ENCODE measurements at places on chromosomes 13 and 19.

DNA sequence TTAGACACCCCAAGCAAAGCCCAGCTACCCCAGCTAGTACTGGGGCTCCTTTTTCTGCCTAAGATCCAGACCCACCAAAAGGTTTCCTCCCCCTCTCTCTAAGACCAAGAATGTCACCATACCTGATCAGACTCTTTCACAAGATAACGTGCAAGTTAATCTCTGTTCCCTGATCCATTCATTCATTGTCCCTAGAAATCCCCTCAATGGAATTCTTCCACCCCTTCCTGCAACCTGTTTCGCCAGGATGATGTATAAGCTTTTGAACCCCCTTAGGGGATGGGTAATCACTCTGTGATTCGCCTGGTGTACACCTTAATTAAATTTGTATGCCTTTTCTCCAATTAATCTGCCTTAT, 17.3 kb upstream of the CLN5 start:
- no peak for DNase-seq

GRCh38 chr13:28408863-28409262, 86.1 kb downstream of the FLT1 start:
- no peak for DNase-seq

GRCh38 chr19:40335855-40336600, 12.2 kb downstream of the C19orf47 start:
- no peak for DNase-seq

DNA sequence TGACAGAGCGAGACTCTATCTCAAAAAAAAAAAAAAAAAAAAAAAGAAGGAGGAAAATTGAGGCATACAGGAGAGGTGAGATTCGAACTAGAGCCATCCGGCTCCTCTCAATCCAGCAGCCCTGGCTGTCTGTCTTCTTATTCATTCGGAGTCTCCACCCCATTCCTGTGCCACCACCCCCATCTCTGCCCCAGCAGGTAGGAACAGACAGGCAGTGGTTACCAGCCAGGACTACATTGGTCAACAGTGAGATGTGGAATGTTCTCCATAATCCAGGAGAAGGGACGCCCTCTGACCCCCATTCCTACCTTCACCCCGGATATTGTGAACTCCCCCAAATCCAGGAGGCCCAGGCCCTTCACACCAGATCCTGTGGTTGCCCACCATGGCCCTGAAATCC, 6.6 kb upstream of the S1PR2 start:
- no peak for DNase-seq

DNA sequence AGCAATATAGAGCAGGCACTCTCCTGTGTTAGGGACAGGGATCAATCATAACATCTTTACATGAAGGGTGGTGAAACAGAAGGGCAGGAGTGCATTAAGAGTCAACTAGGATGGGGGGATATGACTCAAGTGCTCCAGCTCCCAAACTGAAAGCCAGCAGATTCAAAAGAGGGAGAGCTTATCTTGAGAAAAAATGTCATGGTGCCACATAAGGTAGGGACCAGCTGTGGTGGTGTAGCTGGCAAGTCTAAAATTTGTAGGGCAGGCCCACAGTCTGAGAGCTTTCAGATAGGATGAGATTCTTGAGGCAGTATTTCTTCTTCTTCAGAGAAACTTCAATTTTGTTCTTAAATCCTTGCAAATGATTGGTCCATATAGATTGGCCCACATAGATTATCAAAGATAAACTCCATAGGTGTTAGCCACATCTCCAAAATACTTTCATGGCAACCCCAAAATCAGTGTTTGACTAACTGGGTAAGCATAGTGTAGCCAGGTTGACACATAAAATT, 19.1 kb downstream of the DNAJC15 start:
- no peak for DNase-seq

GRCh38 chr13:19959141-19959830, 759 bp downstream of the ZMYM2 start:
- no peak for DNase-seq

DNA sequence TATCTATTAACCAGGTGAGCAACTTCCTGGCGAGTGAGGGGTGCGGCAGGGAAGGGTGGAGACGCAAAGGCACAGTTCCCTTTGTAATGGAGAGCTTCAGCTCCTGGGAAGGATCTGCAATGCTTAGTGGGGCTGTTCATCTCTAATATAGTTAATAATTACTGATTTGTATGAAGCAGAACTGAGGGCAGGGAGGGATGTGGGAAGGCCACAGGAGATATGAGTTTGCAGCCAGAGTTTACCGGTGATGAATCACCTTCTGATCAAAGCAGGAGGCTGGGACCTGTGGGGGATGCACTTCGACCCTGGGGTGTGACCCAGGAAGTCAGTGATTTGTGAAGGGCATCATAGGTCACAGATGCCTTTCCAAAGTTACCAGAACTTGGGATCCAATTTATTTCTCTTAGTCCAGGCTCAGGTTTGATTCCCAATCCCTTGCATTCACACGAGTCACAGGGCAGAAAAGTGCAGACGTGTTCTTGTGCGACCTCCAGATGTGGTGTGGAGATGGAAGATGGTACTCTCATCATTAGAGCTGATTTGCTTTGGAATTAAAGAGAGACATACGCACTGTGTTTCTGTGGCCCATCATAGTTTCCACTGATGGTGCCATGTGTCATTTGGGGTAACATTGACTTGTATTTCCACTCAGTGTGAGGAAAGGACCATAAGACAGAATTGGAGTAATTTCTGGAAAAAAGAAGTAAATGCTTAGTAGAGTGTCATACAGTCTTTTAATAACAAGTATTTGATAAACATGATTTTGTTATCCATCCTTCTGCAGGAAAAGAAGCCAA, 55.0 kb downstream of the LRCH1 start:
- no peak for DNase-seq

DNA sequence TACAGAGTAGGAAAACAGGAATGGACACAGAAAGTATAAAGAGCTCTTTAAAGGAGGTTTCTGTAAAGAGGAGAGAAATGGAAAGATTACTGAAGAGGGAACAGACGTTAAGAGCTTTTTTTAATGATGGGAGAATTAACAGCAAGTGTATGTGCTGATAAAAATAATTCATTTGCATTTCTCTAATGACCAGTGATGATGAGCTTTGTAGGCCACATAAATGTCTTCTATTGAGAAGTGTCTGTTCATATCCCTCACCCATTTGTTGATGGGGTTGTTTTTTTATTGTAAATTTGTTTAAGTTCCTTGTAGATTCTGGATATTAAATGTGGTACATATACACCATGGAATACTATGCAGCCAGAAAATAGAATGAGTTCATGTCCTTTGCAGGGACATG, 40.0 kb downstream of the MYO16 start:
- DNase-seq, result no peak

DNA sequence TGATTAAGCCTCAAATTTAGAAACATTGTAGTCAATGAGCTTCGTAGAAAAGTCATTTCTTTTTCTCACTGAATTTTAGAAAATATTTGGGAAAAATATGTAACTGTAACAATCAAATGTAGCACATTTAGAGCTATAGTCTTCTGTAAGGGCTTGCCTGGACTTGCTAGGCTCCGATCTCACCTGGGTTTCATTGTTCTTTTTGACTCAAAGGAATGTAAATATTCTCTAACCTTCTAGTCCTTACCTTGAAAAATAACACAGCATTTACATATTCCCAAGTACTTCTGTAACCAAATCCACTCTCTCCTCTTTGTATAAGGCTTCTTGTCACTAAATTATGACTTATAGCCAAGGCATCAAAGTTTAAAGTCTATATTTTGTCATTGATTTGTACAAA, 2.9 kb upstream of the UFM1 start:
- no peak for DNase-seq

DNA sequence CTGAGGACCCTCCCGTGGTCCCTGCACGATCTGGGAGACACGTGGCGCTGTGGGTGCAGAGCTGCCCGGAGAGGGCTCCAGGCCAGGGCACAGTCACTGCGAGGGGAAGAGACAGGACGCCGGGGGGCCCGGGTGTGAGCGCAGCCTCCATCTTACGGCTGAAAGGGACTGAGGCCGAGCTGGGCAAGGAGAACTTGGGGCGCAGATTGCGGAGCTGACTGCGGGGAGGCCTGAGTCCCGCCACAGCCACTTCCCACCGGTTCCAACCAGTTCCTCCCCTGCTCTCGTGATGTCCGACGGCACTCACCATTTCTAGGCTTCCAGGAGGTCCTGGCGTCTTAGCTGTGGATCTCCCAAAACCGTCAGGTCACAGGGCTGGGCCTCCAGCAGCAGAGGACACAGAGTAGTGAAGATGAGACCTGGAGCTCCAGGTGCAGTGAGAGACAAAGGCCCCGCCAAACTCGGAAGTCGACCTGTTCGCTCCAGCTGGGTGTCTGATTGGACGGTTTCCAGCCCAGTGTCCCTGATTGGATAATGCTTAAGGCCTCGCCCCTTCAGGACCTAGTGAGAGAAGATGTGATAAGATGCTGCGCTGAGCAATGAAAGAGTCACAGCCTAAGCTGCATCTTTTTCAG, 4.8 kb upstream of the ZNF253 start:
- no peak for DNase-seq

DNA sequence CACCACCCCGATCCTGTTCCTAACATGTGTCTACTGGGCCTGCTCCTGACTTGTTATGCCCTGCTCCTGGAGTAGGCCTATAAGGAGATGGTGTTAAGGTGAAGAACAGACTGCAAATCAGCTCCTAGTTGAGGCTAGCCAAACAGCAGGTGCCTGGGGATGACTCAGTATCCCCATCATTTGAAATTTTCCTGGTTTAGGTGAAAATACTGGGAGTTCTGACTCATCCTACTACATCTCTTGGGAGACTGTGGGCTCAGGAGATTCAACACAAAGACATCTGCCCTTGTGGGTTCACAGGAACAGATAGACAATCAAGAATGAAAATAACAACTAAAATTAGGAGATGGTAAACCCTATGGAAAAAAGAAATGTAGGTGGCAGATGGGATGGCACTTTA, 41.2 kb downstream of the BRD4 start:
- no peak for DNase-seq

- no peak for DNase-seq
Observed at GRCh38 chr13:79679334-79679733, 198.4 kb downstream of the NDFIP2 start.

DNA sequence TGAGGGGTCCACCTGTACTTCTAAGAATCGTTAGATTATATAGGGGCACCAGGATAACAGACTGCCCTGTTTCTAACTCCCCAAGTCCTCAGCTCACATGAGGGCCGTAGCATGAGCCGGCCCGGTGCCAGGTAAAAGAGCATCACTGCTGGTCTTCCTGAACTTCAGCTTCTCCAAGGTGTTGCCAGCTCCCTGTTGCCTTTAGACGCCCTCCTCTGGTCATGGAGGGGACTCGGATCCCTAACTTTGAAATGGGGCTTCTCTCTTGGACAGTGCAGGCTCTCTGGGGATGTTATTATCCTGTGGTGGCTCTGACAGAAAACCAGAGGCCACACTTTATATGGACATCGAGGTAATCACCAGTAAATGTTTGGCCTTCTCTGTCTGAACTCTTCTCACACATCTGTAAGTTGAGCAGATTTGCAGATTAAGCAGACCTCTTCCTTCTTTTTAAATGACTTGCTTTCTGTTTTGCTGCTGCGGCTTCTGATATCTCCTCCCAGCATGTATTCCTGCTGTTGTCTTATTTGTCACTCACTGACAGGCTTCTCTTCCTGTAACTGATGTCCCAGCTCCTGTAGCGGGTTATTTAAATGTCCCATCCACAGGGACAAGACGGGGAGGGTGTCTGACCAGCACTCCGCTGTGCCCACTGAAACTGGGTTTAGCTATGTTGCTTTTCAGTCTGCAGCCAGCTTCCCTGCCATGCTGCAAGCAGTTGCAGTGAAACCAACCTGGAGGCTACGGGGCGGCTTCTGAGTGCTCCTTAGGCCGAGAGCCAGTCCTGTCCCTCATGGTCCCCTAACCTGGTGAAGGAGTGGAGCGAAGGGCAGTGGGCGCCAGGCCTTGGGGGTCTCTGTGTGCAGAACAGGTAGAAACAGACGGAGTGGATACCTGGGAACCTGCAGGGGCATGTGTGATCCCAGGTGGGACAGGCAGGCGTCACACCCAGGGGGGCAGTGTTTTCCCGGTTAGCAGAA, 39.2 kb downstream of the TSSK6 start:
- no peak for DNase-seq

GRCh38 chr19:39684267-39684666, 20.0 kb upstream of the LGALS14 start:
- no peak for DNase-seq

DNA sequence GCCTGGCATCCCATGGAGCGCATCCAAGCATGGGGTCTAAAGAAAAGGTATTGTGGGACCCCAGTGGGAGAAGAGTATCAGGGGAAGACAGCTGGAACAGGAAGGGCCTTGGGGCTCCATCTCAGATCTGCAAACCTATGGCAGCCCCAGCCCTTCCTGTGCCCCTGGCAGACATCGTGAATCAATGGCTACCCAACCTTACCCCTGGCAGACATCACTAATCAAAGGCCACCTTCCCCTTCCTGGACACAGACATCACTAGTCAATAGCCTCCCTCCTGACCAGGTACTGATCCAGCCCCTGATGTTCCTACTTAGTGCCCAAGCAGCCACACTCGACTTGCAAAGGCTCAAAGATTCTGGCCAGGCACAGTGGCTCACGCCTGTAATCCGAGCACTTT, 15.8 kb downstream of the F2RL3 start:
- no peak for DNase-seq

DNA sequence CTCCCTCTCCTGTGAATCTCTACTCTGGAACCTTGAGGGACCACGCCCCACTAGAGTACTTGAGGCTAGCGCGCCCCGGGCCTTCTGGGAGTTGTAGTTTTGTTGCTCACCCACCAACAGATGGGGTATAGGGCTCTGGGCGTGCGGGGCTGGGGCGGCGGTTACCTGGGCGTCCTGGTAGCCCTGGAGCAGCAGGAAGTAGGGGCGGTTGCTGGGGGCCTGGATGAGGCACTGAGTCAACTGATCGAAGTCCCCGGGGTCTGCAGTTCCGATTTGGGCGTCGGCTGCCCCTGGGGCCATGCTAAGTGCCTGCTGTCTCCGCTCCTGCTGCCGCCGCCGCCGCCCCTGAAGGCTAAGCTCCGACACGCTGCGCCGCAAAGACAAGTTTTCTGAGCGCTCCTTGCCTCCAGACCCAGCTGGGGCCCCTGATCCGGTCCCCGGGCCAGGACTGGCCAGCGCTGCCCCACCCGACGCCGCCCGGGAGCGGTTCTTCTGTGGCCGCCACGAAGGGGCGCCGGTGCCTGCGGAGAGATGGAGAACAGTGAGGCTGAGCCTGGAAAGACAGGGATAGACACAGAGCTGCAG, 5.3 kb downstream of the RASIP1 start:
- no peak for DNase-seq
